ENCODE measurements at places on chromosomes 12 and 14.

DNA sequence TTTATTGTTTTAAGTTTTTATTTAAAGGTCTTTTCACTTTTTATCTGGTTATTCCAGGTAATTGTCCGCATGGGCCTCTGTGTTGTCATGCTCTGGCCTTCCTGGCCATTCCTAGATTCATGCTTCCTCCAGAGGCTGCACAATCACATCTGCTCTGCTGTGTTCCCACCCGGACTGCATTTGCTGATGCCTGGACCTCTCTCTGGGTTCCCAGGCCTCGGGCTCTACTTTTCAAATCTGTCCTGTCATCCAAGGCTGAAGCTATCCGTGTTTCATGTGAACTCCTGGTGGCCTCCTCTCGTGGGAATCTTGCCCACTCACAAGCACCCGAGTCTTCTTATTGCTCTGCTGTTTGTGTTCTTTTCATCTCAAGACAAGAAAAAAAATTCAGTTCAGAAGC is 16.1 kb upstream of the VDR start:
- no peak for DNase-seq

- no peak for DNase-seq
Measured at GRCh38 chr14:31920001-31920400, 157.1 kb upstream of the ARHGAP5 start.

DNA sequence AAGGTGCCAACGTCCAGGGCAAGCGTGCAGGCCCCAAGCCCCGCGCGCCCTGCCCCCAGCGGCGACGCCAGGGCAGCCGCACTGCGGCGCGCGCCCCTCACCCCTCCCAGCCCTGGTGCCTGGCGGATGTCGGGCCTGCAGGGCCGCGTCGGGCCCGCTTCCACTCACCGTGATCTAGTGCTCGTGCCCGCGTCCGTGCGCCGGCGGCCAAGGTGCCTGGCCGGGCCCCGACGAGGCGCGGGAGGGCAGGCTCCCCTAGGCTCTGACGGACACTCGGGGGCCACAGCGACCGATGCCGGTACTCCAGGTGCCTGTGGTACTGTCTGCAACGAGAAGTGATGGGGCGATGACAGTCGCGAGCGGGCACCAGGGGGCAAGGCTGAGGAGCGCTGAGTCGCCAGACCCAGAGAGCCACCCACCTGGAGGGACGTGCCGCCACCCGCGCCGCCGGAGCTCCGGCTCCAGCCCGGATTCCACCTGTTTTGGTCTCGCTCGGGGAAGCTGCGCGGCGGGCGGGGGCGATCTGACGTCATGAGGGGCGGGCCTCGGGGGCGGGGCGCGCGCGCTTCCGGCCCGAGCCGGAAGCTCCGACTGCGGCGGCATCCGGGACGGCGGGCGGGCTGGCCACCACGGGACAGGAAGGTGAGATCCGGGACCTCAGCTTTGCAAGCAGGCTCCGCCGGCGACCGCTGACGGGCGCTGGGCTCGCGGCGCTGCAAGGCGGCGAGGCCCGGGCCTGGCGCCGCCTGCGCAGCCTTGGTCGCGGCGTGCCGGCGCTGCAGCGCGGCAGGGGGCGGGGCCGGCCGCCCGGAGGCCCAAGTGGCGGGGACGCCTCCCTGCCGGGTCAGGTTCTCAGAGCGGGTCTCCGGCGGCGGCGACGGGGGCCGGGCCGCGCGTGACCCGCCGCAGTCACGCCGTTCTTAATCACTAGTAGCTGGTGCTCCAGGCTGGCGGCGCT is at the start of the genes LYSET and MOAP1:
Gene LYSET (plus strand): TSS at position 927 of the 958 bp plus-strand sequence. CDS start 89 bp downstream, outside the sequence.
Gene MOAP1 (minus strand): TSS at position 507 of the 958 bp plus-strand sequence. CDS start 655 bp downstream, outside the sequence.
- peak; percentile 95 for DNase-seq

- DNase-seq = no peak
Measured at GRCh38 chr14:105193916-105194782, 13.0 kb upstream of the NUDT14 start.

- no peak for DNase-seq
Measured at GRCh38 chr12:49322367-49322707, 718 bp upstream of the TROAP start.

- no peak for DNase-seq
Measured at GRCh38 chr12:123502163-123502704, 31.3 kb downstream of the RILPL1 start.

DNA sequence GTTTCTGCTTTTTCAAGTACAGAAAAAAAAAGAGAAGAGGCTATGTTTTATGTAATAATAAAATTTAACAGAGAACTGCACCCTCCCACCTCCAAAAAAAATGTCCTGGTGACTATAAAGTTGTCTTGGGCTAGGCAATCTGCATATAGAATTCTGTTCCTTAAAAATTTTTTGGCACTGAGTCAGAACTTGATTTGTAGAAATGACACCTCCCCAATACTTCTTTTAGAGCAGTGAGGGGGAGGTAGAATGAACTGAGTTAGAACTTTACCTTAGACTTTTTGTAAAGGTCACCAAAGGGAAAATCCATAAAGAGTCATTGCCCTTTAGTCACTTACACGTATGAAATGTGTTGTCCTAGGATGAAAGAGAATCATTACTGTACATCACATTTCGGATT is 80.0 kb downstream of the BTG1 start:
- no peak for DNase-seq

- DNase-seq = no peak
Measured at GRCh38 chr12:30701056-30701455, 5.4 kb upstream of the IPO8 start.

DNA sequence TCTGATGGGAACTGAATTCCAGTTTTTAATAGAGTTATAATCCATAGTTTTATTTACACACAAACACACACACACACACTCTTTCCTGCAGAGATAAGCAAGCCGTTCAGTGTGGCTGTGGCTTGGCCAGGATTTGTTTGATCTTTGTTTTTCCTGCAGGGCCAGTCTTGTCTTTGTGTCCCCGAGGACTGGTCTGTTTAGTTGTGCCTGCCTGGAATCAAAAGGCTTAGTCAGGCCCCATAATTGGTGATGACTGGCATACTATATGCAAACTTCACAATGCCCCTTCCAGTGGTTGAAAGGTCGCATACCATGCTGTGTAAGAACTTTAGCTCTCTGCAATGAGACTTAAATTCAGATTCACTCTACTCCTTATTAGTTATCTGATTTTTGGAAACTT is 26.0 kb downstream of the WBP11 start:
- DNase-seq = no peak

GRCh38 chr12:103102225-103102744 is 144.8 kb downstream of the ASCL1 start:
- peak; percentile 44 for DNase-seq

GRCh38 chr12:24860546-24860945 is 88.4 kb downstream of the BCAT1 start:
- no peak for DNase-seq

GRCh38 chr14:22434030-22434429 is 155.0 kb downstream of the DAD1 start:
- DNase-seq = no peak

DNA sequence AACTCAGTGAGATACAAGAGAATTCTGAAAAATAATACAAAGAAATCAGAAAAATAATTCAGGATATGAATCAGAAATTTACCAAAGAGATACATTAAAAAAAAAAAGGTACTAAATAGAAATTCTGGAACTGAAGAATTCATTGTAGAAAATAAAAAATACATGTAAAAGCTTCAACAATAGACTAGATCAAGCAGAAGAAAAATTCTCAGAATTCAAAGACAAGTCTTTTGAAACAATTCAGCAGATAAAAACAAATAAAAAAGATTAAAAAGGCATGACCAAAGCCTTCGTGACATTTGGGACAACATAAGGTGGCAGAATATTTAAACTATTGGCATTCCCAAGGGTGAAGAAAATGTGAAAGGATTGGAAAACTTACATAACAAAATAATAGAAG is 133.1 kb upstream of the CNOT2 start:
- DNase-seq = no peak

DNA sequence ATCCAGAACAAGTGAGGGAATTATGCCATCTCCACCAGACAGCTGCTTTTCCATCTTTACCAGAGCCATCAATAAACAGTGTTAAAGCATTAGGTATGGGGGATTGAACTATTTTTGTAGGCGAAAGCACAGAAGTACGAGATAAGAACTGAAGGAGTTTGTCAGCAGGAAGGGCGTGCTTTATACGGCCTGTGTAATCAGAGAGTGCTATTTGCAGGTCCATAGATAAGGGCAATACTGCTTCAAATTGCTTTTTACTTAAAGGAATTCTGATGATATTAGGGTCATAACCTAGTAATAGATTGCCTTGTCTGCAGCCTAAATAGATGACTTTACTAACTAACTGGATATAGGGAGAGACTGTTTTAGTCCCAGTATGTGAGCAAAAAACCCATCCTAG is 20.3 kb upstream of the CLEC4E start:
- no peak for DNase-seq

- DNase-seq = peak; percentile 29
Measured at GRCh38 chr12:10140001-10140400, 10.0 kb upstream of the CLEC7A start.

DNA sequence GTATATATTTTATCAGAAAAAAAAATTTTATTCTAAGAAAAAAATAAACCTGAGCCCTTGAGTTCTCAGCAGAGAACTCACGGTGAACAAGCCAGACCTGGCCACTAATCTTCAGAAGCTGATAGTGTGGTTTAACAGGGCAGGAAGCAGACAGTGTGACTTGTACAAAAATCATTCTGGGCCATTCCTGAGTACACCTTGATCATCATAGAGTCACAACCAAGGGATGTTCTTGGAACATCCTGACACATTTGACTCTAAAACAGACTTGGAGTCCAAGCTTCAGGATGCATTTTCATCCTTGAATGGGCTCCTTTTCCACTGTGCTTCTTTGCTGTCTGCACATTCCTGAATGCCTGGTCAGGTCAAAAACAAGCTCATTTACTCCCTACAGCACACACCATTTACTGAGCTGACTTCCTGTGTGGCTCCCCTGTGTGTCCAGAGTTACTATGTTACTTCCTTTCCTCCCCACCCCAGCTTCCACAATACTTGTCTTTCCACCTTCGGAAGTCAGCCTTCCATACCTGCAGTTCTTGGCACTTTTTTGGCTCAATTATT is 112.0 kb downstream of the ANO6 start:
- no peak for DNase-seq

DNA sequence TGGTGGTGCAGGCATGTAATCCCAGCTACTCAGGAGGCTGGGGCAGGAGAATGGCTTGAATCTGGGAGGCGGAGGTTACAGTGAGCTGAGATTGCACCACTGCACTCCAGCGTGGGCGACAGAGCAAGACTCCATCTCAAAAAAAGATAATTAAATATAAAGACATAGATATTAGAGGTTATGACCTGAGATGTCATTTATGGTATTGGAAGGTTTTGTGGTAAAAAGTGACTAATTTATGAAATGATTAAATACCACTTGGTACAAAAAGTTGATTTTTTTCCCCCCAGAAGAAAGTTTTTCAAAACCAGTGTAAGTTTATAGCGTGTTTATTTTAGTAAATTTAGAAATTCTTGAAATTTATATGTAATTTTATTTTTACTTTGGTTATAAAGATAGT is 4.3 kb downstream of the AEBP2 start:
- no peak for DNase-seq

- DNase-seq = no peak
Measured at GRCh38 chr14:63996016-63996415, 143.2 kb downstream of the SYNE2 start.

- no peak for DNase-seq
Measured at GRCh38 chr14:87030197-87030596, 962.8 kb downstream of the GALC start.

GRCh38 chr14:95841668-95842067 is 35.0 kb upstream of the TUNAR start:
- DNase-seq = no peak

DNA sequence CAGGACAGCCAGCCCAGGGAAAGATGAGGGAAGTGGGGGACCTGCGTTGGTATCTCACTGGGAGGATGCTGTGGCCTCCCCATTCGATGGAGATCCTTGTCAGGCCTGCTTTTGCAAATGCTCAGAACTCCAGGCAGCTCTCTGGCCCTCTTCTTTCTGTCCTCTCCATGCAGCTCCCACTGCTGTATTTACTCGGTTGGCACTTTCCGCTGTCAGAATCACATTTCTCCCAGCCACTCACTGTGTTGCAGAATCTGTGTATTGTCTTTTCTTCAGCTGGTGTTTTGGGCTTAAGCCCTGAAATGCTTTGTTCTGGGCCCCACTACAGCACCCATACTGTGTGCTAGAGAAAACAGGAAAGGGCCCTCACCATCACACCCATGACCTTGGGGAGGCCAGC is 401.1 kb downstream of the RGS6 start:
- DNase-seq = no peak

DNA sequence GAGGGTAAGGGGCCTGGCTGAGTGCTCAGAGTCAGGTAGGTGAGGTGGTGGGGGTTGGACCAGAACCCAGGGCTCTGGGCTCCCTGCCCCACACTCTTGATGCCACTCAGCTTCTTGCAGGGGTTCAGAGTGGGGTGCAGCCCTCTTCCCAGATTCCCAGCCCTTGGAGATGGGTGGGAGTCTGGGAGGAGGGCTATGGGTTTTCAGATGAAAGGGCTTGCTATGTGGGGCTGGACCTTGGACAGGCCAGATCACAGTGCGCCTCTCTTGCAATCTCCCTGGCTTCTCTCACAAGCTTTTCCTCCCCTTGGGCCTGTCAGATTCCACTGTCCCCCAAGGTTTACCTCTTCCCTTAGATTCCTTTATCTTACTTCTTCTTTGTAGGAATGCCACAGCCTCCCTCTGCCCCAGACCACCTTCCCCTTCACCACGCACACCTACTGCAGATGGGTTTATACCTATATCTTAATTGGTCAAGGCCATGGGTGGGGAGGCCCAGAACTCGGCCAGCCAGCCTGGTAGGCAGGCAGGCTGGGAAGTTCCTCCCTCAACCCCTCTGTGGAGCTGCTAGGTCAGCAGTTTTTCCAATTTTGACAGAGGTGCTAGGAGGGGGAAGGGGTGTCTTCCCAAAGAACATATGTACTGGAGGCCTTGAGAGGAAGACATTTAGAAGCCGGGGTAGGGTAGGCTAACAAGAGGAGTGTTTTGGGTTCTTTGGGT is 1.4 kb downstream of the NYNRIN start:
- DNase-seq = no peak

DNA sequence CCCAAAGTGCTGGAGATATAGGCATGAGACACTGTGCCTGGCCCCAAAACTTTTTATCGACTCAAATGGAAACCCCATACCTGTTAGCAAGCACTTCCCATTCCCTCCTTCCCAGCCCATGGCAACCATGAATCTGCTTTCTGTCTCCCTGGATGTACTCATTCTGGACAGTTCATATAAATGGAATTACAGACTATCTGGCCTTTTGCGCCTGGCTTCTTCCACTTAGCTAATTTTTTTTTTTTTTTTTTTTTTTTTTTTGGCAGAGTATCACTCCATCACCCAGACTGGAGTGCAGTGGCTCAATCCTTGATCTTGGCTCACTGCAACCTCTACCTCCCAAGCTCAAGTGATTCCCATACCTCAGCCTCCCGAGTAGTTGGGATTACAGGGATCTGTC is 134.5 kb upstream of the MED13L start:
- no peak for DNase-seq
